Naive B cell (primary cell): ENCODE measurements at places on chromosomes 6 and 20. TPM values are rescaled to one million over a fixed set of nuclear protein-coding genes. Genes with fewer than 3 reads are reported as not detected.

DNA sequence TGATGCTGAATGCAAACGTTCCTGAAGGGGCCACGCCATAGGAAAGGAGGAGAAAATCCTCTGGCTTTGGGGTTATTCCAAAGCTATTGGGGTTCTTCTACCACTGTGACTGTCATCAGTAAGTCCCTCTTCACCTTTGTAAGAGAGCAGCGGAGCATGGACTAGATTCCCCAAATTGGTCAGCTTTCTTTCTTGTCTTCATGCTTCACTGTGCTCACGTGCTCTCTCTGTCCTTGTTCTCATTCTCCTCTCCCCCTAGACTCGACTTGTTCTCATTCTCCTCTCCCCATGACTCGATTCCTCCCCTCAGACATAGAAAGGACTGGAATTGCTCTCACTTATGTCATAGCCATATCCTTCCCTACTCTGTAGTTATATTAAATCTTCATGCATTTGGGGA, 54.8 kb upstream of the ADGRG6 start:
- DNase-seq = no peak
- no peak overlapping the region for H3K4me3 ChIP-seq
- H3K36me3 ChIP-seq = no peaks in the 10 kb centered on the region
- H3K27ac ChIP-seq = no peak overlapping the region
- no peaks in the 10 kb centered on the region for H3K4me1 ChIP-seq

DNA sequence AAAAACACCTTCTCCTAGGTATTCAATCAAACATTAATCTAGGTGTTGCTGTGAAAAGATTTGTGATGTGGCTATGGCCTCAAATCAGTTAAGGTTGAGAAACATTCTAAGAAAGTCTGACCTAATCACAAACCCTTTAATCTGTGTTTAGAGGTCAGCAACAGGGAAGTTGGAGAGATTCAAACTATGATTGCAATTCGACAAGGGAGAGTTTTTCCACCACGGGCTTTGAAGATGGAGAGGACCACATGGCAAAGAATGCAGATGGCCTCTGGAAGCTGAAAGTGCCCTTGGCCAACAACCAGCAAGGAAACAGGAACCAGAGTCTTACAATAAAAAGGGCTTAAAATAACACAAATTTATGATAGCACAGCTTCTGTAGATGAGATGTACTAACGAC, 29.6 kb upstream of the LGSN start:
- DNase-seq = no peak
- no peak overlapping the region for H3K4me3 ChIP-seq
- H3K36me3 ChIP-seq = no peaks in the 10 kb centered on the region

Gene SLC35D3
- not detected for polyA plus RNA-seq

GRCh38 chr6:39369987-39370386, 47.5 kb upstream of the KCNK16 start:
- DNase-seq = no peak
- no peak overlapping the region for H3K4me3 ChIP-seq
- no peaks in the 10 kb centered on the region for H3K4me1 ChIP-seq

DNA sequence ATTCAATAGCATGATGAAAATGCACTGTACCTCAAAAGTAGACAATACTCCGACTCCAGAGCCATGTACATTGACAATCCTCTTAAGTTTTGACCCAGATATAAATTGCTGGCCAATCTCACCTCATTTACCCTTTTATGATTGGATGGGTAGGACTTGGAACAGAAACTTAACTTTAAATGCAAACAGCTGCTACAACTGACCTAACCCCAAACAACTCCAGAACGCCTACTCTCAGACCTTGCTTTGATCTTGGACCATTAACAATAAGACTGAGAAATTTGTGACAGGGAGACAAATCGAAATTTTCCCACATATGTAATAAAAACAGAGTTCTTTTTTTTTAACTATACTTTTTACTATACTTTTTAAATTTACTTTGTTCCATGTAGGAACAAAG, 200.5 kb upstream of the MCHR2 start:
- no peak overlapping the region for H3K27ac ChIP-seq
- H3K4me1 ChIP-seq = no peaks in the 10 kb centered on the region
- no peak overlapping the region for H3K4me3 ChIP-seq
- DNase-seq = no peak
- H3K36me3 ChIP-seq = no peaks in the 10 kb centered on the region
